Kasumi-1 (cell line): ENCODE measurements at places on chromosomes 7 and 10.

- DNase-seq = no peak
These were observed 43.9 kb upstream of the LYZL1 start for GRCh38 chr10:29244978-29245377.

- DNase-seq = no peak
These were observed 95.0 kb downstream of the FAM53B start for GRCh38 chr10:124649214-124649613.

DNA sequence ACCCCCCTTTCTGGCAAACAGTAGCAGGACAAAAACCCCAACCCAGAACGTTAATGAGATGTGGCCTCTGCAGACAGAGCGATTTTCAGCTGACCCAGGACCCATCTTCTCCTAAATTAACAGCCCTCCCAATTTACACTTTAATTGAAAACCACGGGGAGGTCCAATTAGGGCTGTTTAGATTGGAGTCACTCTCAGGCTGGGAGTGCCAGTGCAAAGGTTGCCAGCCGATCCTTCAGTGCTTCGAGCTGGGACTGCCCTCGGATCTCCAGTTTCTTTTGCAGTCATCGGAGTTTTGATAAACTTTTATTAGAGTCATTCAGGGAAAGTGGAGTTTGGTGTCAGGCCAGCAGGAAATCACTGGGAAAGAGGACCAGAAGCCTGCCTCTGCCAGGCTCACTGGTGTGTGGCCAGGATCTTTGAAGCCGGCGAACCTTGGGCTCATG is 108.0 kb downstream of the DOCK1 start:
- DNase-seq = no peak

DNA sequence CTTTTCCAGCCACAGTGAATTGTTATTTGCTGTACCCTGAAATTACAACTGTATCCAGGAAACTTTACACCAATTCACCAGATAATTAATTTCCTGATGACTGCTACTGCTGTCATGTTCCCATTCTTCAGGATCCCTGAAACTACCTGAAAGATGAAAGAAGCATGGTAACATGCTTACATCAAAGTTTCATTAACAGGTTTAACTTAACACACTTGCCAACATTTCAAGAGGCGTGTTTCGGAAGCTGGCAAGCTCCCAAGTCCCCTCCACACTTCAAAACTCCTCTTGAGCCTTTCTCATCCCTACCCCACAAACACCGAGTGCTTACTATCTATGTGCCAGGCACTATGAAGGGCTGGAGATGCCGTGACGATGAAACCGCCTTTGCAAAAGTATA is 88.6 kb downstream of the MPP7 start:
- no peak for DNase-seq

DNA sequence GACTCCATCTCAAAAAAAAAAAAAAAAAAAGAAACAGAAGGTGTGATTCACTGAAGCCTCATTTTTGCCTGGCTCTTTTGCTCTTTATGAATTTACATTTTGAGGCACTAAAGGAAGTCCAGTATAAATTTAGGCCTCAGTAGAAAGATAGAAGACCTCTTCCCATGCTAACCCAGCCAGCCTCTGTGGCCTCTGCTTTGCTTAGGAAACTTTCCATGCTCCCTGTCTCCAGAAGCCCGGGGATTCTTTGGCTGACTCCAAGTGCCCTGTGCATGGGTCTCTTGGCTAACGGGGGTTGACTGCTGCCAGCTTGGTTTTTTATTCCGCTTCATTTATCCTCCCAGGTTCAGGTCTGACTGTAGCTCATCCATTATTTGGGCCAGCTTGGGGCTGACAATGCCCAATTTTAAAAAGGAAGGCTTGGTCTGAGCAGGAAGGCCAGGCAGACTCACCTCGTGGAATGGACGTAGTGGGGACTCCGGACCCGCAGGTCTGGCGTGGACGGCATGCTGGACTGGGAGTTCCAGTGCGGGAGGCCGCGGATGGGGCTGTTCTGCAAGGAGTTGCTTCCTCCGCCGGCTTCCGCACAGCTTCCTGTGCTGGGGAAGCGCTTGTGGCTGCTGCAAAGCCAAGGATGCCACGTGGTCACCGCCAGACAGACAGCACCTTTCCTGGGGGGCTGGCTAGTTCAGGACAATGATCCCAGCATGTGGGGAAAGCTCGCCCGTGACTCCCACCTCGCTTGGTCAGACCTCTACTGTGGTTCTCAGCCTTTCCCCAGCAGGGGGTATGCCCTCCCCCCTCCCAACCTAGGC is 72.3 kb downstream of the PRPF18 start:
- DNase-seq = no peak

- DNase-seq = no peak
These were observed 37.6 kb downstream of the PAPOLB start for GRCh38 chr7:4824120-4824775.

GRCh38 chr7:27159266-27160144 is 3.0 kb upstream of the HOXA7 start:
- no peak for DNase-seq

DNA sequence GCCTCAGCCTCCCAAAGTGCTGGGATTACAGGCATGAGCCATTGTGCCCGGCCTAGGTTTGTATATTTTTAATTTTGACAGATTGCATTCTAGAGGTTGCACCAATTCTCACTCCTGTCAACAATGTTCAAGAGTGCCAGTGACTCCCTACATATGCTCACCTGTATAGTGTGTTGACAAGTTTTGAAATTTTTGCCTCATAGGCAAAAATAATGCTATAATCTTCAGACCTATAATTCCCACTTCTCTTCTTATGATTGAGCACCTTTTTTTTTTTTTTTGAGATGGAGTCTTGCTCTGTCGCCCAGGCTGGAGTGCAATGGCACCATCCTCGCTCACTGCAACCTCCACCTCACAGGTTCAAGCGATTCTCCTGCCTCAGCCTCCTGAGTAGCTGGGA is 139.7 kb downstream of the EVX1 start:
- no peak for DNase-seq

GRCh38 chr10:121681997-121682687 is 83.9 kb upstream of the FGFR2 start:
- no peak for DNase-seq

GRCh38 chr7:132603220-132603833 is 27.1 kb upstream of the PLXNA4 start:
- no peak for DNase-seq

DNA sequence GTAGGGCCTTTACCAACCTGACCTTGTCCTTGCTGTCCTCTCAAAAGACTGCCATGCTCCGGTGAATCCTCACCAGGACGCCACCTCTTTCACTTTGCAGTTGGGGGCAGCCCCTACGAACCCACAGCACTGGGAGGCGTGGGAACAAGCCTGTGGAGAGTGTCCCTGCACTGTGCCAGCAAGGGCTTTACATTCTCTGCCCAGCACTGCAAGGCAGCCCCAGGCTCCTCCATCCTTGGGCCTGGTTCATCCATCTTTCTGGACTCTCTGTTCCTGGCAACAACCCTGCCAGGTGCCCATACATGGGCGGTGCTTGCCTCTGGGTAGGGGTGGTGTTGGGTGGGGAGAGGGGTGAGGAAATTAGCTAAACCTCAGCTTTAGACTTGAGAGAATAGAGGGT is 1.4 kb downstream of the CHAT start:
- no peak for DNase-seq

GRCh38 chr7:156184164-156184563 is 371.9 kb upstream of the SHH start:
- DNase-seq = no peak

- no peak for DNase-seq
These were observed 98.5 kb downstream of the SEC23IP start for GRCh38 chr10:119991066-119991465.

DNA sequence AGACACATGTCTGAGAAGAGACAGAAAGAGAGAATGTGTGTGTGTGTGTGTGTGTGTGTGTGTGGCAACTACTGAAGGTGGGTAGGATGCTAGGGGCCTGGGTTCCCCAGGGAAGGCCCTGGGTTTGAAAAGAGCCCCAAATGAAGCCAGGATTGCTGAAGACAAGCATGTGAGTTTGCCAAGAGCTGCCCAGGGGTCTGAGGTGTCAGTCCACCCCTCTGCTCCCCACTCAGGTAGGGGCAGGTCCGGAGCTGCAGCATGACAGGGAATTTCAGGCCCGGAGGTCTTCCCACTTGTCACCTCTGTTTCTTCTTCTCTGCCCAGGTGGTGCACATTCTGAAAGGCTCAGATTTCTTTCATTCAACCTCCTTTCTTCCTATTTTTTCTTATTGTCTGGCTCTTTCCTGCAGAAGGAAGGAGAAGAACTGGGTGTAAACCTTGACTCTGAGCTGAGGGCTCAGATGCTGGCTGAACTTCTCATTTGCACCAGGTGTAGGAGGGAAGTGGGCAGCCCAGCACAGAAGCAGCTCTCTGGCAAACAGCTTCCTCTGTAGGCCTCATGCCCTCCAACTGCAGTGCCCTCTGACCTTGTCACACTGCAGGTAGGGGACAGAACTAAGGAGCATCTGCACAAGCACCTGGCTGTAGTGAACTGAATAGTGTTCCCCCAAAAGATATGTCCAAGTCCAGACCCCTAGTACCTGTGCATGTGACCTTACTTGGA is 79.6 kb upstream of the LRRC4 start:
- no peak for DNase-seq

GRCh38 chr10:73262105-73262730 is 9.8 kb upstream of the MRPS16 start:
- no peak for DNase-seq

DNA sequence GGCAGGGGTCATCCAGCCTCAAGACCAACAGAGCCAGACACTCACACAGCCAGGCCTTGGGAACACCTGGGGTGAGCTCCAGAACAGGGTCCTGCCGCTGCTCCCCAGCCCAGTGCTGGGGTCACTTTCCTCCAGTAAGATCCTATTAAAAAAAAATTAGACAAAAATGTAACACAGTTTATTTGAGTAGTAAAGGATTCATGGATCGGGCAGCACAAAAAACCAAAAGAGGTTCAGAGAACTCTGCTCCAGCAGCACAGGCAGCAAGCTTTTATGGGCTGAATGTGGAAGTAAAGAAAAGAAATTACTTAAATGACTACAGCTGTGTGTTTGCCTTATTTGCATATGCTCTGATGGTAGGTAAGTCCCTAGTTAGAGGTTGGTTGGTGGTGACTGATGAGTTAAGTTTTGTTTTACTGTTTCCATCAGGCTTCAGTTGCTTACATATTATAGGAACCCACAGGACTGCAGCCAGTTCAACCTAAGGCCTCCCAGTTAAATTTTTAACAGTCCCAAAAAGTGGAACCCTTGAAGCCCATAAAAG is 80.5 kb upstream of the FGFR2 start:
- DNase-seq = no peak

- DNase-seq = no peak
These were observed 65.7 kb downstream of the TLL2 start for GRCh38 chr10:96448021-96448457.

DNA sequence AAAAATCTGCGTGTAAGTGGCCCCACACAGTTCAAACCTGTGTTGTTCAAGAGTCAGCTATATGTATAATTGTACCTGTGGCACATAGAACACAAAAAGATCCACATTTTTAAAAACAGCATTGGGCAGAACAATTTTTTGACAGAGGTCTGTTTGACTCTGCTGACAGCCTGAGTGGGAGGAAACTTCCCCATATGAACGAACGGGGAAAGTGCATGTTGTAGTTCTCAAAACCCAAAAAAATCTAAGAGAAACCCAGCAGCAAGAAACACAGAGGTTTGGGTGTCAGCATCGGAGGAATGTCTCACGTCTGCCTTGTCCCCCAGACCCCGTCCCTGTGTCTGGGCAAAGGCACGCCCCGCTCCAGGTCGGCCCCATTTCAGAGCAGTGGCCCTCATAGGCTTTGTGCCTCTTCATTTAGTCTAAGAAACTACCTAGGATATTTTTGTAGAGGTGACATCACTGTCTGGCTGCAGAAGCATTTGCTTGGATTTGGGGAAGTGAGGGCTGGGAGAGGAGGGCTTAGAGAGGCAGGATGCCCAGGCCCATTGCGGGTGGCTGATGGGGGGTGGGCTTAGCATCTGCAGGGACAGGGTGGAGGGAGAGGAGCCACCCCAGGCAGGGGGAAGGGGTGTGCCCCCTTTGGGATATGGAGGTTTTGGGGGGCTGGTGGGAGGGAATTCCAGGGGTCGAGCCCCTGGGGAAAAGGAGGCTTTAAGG is 11.0 kb downstream of the CUX1 start:
- peak; percentile 59 for DNase-seq

DNA sequence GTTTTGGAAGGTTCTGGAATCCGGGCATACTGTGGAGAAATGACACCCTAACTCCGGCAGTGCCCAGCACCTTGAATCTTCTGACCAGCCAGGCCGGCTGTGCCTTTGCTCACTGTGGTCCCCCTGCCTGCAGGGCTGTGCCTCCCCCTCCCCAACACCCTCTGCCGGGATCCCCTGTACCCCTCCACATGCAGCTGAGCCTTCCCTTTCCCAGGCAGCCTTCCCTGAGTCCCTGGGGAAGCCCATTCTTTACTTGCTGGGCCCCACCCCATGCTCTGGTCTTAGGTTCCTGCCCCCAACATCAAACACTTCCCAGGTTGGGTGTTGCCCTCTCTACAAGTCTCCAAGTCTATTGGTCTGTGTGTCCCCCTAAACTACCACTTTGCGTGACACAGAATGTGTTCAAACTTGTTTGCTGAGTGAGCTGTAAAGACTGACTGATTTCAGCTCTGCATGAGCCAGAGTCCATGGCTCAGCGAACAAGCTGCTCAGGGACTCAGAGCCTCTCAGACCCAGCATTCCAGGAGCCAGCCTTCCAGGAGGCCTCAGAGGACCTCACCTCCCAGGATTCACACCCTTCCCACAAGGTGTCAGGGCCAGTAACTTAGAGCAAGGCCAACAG is 31.6 kb downstream of the CALML5 start:
- no peak for DNase-seq

DNA sequence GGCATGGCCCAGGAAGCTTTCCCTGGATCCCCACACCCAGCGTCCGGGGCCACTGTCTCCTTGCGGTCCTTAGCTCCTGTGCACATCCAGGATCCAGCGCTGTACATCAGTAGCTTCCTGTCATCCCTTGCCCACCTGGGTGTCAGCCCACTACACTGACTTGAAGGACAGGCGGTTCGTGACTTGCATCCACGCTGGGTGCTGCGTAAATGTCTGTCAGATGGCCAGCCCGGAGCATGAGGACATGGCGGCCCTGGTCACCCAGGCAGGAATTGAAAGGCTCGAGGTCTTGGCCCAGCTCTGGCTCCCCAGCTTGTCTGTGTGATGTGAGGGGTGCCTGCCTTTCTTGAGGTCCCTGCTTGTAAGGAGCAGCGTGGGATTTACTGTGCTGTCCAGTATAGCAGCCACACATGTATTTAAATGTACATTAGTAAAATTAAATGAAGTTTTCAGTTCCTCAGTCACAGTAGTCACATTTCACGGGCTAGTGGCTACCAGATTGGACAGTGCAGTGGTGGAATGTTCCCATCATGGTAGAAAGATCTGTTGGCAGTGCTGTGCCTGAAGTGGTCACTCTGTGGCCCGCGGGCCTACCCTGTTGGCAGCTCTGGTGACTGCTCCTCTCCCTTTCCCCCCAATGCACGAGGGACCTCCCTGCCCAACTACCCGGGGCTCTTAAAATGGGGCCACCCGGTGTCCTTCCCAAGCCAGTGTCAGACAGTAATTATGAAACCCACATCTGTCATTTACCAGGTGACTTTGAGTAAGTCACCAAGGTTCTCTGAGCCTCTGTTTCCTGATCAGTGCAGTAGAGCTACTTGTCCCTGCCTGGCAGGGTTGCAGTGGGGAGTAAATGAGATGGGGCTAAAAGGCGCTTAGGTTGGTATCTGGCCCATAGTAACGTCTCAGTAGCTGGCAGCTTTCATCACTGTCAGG is 97.8 kb upstream of the PPIF start:
- no peak for DNase-seq
